Activated CD4-positive, alpha-beta T cell treated with anti-CD3 and anti-CD28 coated beads, Interleukin-2, amount 50 U/mL, for 4 hours (primary cell): ENCODE measurements at places on chromosomes 11 and 22.

GRCh38 chr11:27874998-27875830, 175.0 kb upstream of the BDNF start:
- no peak for DNase-seq

GRCh38 chr11:68569357-68569756, 108.8 kb downstream of the PPP6R3 start:
- DNase-seq, result no peak

- DNase-seq, result no peak
Observed at GRCh38 chr11:80838153-80838552, 1397.3 kb upstream of the TENM4 start.

- no peak for DNase-seq
Observed at GRCh38 chr11:14015711-14016110, 53.2 kb downstream of the SPON1 start.

DNA sequence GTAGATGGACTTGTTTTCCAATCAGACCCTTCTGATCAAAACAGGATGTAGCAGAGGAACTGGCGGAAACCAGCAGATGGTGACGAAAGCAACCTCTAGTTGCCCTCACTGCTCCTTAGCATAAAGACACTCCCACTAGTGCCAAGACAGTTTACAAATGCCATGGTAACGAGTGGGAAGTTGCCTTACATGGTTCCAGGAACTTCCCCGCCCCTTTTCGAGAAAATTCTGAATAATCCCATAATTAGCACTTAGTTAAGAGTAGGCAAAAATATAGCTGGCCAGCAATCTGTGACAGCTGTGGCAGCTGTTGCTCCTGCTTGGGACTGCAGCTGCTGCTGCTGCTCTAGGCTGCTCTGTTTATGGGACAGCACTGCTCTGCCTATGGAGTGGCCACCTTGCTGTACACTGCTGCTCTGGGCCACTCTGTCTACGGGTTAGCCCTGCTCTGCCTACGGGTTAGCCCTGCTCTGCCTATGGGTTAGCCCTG, 33.4 kb upstream of the SORL1 start:
- peak; percentile 19 for DNase-seq

DNA sequence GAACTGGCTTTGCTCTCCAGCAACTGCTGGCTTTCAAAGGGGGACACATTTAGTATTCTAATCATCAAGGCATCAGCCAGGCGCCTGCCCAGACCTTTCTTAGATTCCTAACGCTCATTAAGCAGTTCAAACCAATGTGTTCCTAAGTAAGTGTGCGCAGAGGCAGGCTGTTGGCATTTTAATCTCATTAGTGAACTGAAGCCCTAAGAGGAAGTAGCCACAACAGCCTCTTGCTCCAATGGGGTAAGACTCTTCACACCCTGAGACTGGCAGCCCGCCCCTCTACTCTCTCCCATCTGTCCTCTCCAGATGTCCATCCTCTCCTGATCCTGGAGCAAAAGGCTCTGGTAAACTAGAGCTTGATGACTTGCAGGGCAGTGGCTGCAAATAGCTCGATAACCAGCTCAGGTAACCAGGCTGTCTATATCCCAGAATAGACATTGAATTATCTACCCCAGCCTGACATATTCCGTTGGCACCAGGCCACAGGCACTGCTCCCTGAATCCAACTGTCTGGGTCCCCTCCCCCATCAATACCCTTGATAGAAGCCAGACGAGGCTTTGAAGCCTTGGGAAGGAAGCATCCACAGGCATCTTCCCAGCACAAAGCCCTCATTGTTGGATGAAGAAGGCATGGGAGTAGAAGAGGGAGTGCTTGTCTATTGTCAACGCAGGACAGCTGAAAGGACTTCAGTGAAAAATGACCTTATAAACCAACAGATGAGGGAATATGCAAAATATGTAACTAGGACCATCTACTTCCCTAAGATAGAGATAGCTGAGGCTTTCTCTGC, 321.1 kb downstream of the TENM4 start:
- no peak for DNase-seq

DNA sequence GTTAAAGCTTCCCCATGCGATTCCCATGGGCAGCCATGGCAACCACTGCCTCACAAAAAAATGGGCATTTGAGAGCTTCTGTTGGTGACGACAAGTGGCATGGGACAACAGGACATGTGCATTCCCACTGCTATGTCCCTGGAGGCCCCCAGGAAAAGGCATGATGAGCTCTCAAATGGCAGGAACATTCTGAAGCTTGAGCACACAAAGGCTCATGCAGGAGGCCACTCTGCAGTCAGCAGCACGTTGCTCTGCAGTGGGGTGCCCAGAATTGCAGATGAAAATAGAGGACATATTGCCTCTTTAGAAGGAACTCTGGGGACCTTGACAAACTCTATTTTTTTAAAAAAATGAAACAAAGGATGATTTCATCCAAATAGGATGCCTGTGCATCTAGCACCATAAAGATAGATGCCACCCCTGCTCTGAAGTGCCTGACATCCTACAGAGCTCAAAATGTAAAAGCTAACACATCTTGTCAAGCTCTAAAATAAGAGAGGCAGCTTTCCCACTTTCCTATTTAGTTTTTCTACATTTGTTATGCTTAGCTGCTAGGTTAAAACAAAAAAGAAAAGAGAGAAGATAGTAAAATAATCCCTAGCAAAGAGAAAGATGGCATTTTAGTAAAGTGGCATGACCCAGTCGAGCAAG, 277.6 kb upstream of the ZC3H12C start:
- no peak for DNase-seq

DNA sequence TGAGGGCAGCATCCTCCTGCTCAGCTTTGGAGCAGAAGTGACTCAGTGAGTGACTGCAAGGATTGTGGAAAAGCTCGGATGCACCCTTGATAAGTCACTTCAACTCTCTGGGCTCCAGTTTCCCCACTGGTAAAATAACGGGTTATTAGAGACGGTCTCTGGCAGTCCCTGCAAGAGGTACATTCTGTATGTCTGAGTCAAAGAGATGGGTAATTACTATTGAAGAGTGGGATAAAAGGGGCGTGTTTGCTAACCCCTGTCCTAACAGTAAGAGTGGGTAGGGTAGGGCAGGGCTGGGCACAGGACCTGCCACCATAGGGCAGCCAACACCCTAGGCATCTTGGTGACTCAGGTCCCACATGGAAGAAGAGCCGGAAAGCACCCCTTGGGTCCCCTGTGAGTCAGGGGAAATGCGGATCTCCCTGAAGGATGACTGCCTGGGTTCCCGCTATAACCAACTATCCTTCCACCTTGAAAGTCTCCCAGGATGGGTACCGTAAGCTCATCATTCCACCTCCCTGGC, 7.3 kb upstream of the AHNAK start:
- DNase-seq, result no peak

DNA sequence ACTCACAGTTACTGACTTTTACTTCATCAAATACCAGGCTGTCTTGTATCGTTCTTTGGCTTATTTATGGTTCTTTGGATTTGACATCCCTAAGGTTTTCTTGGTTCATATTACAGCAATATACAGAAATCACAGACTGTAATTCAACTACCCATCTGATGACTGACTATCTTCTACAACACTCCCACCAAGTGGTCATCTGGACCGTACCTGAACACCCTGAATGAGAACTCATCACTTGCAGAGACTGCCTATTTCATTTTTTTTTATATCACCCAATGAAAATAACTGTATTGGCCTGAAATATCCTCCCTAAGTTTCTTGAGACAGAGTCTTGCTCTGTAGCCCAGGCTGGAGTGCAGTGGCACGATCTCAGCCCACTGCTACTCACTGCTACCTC, 9.5 kb upstream of the UPB1 start:
- DNase-seq, result no peak

DNA sequence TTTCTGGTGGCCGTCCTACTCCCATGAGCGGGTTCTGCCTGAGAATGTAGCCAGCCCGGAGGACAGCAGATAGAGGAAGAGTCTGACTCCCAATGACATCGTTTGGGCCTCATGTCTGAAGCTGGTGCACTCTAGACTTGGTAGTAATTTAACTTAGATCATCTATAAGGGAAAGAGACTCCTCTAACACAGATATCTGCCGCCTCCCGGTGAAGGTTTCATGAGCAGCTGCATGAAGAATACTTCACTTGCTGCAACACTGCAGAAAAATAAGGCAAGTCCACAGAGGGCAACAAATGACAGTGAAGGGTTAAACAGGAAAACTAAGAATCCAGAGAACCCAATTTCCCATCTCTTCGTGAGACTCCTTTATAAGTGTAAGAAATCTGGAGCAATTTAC, 5.9 kb upstream of the ARL2 start:
- no peak for DNase-seq

- no peak for DNase-seq
Observed at GRCh38 chr11:125167292-125167953, 2.9 kb downstream of the PKNOX2 start.

DNA sequence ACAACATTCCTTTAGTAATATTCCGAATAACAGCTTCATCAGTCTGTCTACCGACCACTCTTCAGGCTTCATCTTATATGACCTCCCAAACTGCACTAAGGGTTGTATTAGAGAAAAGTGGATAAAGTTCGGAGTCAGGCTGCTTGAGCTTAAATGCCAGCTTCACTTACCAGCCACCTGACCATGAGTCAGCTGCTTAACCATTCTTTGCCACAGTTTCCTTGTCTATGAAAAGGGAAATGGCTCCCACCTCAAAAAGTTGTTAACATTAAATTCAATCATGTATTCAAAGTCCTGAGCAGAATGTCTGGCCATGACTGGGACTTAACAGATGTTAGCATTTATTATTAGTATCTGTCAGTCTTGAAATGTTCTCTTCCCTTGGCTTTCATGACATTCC, 20.9 kb downstream of the LIMK2 start:
- no peak for DNase-seq

DNA sequence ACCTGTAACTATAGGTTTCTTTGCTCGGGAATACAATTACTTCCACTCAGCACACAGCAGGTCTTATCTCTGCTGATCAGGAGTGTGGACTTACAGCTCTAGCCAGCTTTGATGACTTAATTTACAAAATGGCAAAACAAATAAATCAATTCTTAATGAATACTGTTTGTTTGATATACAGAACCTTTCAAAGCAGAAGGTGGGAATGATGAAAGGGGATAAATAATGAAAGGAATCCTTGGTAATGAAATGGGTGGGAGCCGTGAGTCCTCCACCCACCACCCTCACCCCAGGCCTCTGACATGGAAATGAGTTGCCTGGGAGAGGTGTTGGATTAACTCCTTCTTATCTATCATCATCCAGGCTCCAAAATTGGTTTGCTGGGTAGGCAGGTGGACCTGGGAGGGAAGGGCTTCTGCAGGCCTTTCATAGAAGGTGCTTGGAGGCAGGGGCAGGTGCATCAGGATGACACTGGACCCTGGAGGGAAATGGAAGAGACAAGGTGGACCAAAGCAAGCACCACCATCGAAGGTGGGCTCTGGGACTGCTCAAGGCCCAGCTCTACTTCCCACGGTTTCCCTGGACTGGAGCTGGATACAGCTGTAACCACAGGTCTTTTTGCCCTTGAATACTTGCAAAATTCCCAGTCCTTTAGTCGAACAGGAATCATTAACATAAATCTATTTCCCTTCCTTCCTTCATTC, 23.0 kb downstream of the POU2AF1 start:
- no peak for DNase-seq

DNA sequence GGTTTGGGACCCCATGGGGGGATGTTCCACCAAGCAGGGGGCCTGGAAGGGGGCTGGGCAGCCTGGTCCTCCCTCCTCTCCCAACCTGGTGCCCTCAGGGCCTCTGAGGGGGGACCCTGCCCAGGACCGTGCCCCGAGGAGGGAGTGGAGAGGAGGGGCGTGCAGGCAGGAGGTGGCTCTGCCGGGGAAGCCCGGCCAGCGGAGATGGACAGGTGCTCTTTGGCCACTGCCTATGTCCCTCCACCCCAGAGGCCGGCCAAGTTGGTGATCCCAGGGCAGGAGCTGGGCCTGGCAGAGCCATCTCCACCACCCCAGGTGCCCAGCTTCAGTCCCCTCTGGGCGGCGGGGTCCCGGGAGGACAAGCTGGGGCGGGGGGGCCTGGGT, 2.4 kb downstream of the MUC2 start:
- DNase-seq, result no peak

- DNase-seq, result peak; percentile 9
Observed at GRCh38 chr11:17014833-17015626, 816 bp upstream of the PLEKHA7 start.

DNA sequence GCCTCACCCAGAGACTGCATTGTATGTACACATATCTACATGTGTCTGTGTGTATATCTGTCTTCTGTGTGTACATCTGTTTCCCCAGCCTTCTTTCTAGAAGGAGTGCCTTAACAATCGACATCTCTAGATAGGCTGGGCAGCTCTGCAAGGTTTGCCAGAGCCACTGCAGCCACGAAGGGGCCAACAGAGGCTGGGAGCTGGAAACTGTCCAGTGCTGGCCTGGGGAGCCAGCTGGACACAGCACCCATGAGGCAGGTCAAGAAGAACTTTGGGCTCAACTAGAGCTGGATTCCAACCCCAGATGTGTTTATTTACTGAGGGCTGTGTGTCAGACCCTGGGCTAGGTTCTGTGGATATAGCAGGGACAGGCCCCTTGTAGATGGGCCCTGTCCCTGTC, 3.3 kb downstream of the SGSM1 start:
- DNase-seq, result no peak
